Thoracic aorta (tissue), 2 donors: ENCODE measurements at places on chromosomes 11 and 22. TPM values are rescaled to one million over a fixed set of nuclear protein-coding genes. Genes with fewer than 3 reads are reported as not detected.

DNAJB7 gene
- not detected for total RNA-seq

TNNI2 gene
- not detected for total RNA-seq

C11orf91 gene
- not detected for total RNA-seq

EIF3F gene
- 166 TPM for total RNA-seq

TMPRSS13 gene
- not detected for total RNA-seq

DNA sequence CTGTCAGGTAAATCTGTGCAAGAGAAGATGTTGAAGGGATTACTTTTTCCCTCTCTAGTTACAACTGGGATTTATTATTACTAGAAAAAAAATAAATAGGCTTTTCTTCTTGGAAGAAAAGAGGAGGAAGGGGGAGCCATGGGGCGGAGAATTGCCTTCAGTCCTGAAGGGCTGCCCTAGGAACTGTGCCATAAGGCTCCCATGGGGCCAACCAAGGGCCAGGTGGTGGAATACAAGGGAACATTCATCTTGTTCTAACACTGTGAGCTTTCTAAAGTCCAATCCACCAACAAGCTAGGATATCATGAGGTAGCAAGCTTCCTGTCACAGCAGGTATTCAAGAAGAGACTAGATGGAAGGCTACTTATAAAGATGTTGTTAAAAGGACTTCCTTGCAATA, 24.8 kb upstream of the NRIP3 start:
- DNase-seq, result no peak
- no peaks in the 10 kb centered on the region for H3K4me1 ChIP-seq
- H3K36me3 ChIP-seq, result no peaks in the 10 kb centered on the region
- no peak overlapping the region for H3K27ac ChIP-seq
- no peak overlapping the region for H3K4me3 ChIP-seq

DNA sequence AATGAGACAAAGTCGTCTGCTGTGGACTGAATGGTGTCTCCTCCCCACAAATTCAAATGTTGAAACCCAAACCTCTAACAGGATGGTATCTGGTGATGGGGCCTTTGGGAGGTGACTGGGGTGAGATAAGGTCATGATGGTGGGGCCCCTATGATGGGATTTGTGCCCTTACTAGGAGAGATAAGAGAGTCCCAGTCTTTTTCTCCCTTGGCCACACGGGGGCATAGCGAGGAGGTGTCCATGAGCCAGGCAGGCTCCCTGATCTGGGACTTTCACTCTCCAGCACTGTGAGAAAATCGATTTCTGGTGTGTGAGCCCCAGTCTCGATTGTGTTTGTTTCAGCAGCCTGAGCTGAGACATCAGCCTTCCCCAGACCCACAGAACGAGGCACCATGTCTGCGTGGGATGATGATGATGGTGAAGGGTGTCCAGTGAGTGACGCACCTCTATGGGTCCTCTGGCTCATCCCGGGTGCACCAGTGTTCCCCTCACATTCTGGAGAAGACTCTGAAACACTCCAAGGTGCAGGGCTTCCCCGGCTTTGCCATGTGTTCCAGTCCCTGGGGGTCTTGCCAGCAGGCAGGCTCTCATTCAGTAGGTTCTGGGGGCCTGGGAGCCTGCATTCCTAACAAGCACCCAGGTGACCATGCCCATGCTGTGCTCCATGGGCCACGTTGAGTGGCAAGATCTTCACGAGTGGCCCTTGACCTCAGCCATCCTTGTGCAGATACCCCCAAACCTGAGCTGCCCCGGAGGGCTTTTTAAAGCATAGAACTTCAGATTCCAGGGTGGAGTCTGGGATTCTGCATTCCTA, 363.0 kb downstream of the CTTN start:
- no peaks in the 10 kb centered on the region for H3K36me3 ChIP-seq
- H3K4me3 ChIP-seq, result no peak overlapping the region
- no peaks in the 10 kb centered on the region for H3K27me3 ChIP-seq
- no peak overlapping the region for H3K27ac ChIP-seq
- H3K4me1 ChIP-seq, result no peaks in the 10 kb centered on the region

GRCh38 chr22:42202048-42202447, 68.4 kb downstream of the TCF20 start:
- no peaks in the 10 kb centered on the region for H3K36me3 ChIP-seq
- no peak for DNase-seq

DNA sequence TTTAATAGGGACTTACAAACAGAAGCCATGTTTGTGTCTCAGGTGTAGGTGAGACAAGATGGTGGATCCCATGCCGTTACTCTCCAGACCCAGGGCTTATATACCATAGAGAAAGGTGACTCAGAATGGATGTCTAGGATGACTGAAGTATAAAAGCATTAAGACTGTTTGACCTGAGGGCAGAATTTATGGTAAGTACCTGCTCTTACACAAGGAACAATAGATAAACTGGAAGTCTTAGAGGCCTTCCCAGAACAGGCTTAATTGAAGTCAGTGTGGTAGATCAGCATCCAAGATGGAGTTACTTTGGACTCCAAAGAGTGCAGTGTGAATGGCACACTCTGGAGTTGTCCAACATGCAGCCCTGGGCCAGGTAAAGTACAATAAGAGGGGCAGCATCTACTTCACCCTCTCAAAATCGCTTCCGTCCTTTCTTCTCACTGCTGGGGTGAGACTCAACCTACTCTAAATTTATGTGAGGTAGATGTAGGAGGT, 387.0 kb upstream of the DDI1 start:
- no peak for DNase-seq
- no peaks in the 10 kb centered on the region for H3K4me1 ChIP-seq
- H3K27me3 ChIP-seq, result no peaks in the 10 kb centered on the region
- no peak overlapping the region for H3K27ac ChIP-seq

- H3K4me1 ChIP-seq, result peaks cover 25% of the 10 kb centered on the region
- H3K36me3 ChIP-seq, result no peaks in the 10 kb centered on the region
- DNase-seq, result no peak
These were observed 7.7 kb downstream of the BLID start for GRCh38 chr11:122108192-122108799.

GRCh38 chr11:100908746-100909145, 220.9 kb downstream of the PGR start:
- no peak overlapping the region for H3K4me3 ChIP-seq
- H3K4me1 ChIP-seq, result no peaks in the 10 kb centered on the region
- DNase-seq, result no peak
- H3K27ac ChIP-seq, result no peak overlapping the region
- H3K27me3 ChIP-seq, result no peaks in the 10 kb centered on the region

DNA sequence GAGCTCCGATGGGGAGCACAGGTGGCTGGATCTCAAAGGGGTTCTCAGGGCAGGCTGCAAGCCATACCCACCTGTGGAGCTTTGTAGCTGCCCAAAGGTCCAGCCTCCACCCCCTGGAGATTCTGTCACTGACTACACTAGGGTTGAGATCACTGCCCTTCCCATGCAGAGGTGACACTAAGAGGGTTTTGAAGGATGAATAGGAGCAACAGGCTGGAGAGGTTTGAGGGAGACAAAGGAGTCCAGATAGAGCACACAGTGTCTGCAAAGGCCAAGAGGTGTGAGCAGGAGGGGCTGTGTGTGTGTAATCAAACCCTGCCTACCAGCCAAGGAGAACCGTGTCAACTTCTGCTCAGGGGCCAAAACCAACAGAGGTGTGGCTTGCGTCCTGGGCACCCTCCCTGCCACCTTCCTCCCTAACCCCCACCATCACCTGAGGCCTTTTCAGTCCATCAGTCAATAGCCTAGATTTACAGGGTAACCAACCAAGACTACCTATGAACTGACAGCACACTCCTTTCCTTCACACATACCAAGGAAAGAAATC, 43.0 kb upstream of the WNT11 start:
- no peaks in the 10 kb centered on the region for H3K4me1 ChIP-seq
- H3K27ac ChIP-seq, result no peak overlapping the region
- H3K36me3 ChIP-seq, result no peaks in the 10 kb centered on the region

GRCh38 chr11:118522571-118523072, 4.7 kb upstream of the TTC36 start:
- H3K27ac ChIP-seq, result no peak overlapping the region
- no peaks in the 10 kb centered on the region for H3K4me1 ChIP-seq
- H3K36me3 ChIP-seq, result peaks cover 46% of the 10 kb centered on the region
- no peaks in the 10 kb centered on the region for H3K27me3 ChIP-seq

DNA sequence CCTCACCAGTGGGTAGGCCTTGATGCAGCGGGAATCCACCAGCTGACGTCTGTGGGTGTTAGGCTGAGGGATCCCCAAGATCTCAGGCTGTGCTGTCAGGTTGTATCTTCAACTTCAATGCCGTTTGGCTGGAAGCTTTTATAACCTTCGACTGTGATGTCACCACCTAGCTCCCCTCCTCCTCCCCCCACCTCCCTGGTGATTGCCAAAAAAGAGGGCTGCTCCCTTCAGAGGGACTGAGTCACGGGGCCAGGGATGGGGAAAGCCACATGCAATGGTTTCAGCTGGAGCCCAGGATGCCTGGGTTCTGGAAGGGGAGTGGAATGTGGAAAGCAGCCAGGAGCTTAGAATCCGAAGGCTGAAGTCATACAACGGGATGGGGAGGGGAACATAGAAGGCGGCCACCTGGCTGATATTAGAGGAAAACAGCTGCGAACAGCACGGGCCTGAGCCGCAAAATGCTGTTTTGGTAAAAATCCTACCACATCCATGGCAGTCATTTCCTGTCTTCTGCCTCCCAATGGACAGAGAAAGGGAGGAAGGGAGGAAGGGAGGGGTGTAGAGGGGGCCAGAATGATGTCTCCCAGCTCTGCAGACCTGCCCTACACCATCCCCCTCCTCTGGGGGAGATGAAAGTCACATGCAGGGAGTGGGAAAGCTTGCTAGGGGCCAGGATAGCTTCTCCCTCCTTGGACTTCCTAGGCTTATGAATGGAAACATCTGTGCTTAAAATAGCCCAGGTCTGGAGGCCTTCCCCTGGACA, at the start of gene LRRN4CL:
TSS of gene LRRN4CL (minus strand) at position 110 of the 763 bp plus-strand sequence. CDS start 1,022 bp downstream, outside the sequence.
- DNase-seq, result no peak
- H3K36me3 ChIP-seq, result peaks cover 31% of the 10 kb centered on the region
- peaks cover 9% of the 10 kb centered on the region for H3K4me1 ChIP-seq

DNA sequence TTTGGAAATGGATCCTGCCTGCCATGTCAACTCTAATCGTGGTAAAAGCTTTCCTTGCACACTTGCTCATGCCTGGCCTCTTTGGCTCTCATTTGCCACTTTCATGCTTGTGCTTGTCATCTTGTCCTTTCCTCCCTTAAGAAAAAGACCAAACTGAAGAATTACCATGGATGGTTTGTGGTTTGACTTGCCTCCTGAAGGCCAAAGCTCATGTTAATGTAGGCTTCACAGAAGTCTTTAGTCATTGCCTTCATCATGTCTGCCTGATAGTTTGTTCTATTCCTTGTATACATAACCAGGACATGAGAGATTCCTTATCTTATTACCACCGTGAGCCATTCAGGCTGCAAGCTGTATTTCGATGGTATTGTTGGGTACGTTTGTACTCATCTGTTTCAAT, 17.3 kb downstream of the TEAD1 start:
- DNase-seq, result no peak
- no peaks in the 10 kb centered on the region for H3K27me3 ChIP-seq
- no peak overlapping the region for H3K4me3 ChIP-seq

GRCh38 chr11:114440121-114440860, 1.0 kb downstream of the REXO2 start:
- H3K27me3 ChIP-seq, result no peaks in the 10 kb centered on the region
- peak overlapping the region; percentile 87 for H3K27ac ChIP-seq
- no peaks in the 10 kb centered on the region for H3K36me3 ChIP-seq
- no peak for DNase-seq
- peaks cover 18% of the 10 kb centered on the region for H3K4me1 ChIP-seq

DNA sequence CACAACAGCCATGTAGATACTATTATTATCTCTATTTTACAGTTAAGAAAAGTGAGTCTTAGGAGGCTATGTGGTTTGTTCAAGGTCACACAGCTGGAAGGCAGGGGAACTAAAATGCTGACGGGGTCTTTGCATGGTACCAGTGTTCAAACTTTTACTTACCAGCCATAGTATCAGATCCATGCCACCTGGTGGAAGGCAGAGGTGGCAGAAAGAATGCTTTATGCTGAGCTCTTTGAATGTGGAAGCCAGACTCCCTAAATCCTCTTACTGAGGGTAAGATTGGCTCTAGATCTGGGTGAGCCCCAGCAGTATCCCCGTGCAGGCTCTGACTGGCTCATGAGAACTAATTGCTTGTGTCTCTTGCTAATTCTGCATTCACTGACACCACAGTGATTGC, 54.3 kb upstream of the NAV2 start:
- DNase-seq, result no peak
- peak overlapping the region; percentile 46 for H3K27ac ChIP-seq
- no peak overlapping the region for H3K4me3 ChIP-seq
- H3K27me3 ChIP-seq, result no peaks in the 10 kb centered on the region
- H3K36me3 ChIP-seq, result no peaks in the 10 kb centered on the region

GRCh38 chr11:113568566-113568965, 93.4 kb upstream of the DRD2 start:
- H3K4me1 ChIP-seq, result peaks cover 26% of the 10 kb centered on the region
- H3K4me3 ChIP-seq, result no peak overlapping the region
- no peak overlapping the region for H3K27ac ChIP-seq
- no peaks in the 10 kb centered on the region for H3K36me3 ChIP-seq
- DNase-seq, result no peak

DNA sequence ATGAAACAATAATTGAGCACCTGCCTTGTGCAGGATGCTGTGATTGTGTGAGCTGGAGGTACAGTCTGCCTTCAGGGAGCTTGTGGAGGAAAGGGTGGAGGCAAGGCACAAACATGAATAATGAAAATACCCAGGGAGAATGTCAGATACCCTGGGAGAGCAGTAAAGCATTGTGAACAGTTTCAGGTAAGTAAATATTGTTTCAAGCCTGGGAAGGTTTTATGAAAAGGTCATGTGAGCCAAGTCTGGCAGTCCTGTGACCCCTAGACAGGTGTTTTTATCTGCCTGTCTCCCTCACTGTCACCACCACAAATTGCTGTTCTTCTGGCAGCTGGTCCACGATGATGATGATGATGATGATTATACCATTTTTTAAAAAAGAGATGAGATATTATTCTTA, 32.0 kb downstream of the SPECC1L start:
- H3K4me3 ChIP-seq, result no peak overlapping the region
- no peaks in the 10 kb centered on the region for H3K36me3 ChIP-seq
- H3K27ac ChIP-seq, result peak overlapping the region; percentile 74
- DNase-seq, result no peak
- no peaks in the 10 kb centered on the region for H3K27me3 ChIP-seq

DNA sequence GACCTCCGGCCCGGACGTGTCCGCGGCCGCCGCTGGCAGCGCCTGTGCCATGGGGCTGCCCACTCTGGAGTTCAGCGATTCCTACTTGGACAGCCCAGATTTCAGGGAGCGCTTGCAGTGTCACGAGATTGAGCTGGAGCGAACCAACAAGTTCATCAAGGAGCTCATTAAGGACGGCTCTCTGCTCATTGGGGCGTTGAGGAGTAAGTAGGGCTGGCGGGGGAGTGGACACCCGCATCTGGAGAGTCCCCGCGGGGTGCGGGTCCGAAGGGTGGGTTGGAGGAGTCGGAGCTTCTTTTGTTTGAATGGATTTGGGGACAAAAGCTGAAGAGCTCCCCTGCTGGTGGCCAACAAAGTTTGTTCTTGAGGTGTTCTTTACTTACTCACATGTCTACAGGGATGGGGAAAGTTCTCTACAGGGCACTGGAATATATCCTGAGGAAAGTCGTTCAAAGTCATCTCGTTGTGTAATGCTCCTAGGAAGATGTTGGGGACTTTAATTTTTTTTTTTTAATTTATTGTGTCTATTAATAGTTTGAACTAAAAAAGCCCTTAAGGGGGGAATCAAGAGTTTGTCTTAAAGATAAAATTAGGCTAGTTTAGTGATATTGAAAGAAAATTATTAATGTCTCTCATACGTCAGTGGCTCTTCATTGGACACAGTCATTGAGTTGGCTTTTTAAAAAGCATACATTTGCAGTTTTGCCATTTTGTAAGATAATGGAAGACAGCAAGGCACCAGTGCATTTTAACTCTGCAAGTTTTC, 725 bp downstream of the ARHGAP42 start:
- no peak for DNase-seq
- H3K36me3 ChIP-seq, result no peaks in the 10 kb centered on the region
- H3K27me3 ChIP-seq, result no peaks in the 10 kb centered on the region
- H3K27ac ChIP-seq, result peak overlapping the region; percentile 75
- peak overlapping the region; percentile 93 for H3K4me3 ChIP-seq
- H3K4me1 ChIP-seq, result peaks cover 16% of the 10 kb centered on the region
